ENCODE measurements at places on chromosomes 3 and 15.

- no peak for DNase-seq
Observed at GRCh38 chr15:58549785-58550074, 117.9 kb downstream of the LIPC start.

DNA sequence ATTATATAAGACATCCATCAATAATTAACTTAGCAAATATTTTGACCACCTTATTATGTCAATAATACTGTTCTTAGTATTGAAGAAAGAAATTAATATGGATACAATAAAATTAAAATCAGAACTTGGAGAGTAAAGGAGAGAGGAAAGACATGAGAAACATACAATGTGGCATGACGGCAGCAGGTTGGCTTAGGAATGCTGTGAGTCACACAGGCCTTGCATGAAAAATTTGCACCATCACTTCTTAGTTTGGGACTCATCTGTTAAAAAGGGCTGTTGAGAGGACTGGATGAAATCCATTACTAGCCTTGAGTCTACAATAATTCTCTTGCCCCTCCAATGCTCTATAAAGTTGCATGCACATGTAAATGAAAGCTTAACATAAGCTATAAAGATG lies 880.8 kb downstream of the ROBO1 start:
- DNase-seq = no peak

- DNase-seq = no peak
Observed at GRCh38 chr3:115602194-115602593, 21.1 kb upstream of the GAP43 start.

DNA sequence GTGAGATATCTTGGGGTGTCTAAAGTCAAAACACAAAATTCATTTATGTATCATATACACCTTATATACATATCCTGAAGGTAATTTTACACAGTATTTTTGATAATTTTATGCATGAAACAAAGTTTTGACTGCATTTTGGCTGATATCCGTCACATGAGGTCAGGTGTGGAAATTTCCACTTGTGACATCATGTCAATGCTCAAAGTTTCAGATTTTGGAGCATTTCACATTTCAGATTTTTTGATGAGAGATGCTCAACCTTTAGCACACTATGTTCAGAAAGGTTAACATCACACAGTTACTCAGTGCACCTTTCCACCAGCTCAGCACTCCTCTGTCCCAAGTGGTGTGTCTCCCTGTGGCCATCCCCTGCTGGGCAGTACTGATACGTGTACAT lies 37.7 kb upstream of the CPB1 start:
- DNase-seq = no peak

DNA sequence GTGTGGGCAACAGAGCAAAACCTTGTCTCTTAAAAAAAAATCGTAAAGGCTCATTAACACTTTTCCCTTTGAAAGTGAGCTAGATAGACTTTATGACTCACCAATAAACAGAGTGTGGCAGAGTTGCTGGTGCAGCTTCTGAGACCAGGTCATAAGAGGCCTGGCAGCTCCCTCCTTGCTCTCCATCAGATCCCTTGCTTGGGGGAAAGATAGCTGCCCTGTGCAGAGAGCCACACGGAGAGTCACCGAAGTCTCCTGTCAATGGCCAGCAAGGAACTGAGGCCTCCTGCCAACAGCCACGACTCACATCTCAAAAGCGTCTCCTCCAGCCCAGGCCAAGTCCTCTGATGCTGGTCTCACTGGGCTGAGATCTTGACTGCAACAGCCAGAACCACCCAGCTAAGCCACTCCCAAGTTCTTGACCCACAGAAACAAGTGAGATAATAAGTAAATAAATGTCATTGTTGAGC lies 8.7 kb upstream of the GP9 start:
- no peak for DNase-seq

GRCh38 chr3:176513604-176514003 lies 683.7 kb downstream of the TBL1XR1 start:
- no peak for DNase-seq

- DNase-seq = no peak
Observed at GRCh38 chr15:62482785-62483429, 317.8 kb upstream of the C2CD4B start.

DNA sequence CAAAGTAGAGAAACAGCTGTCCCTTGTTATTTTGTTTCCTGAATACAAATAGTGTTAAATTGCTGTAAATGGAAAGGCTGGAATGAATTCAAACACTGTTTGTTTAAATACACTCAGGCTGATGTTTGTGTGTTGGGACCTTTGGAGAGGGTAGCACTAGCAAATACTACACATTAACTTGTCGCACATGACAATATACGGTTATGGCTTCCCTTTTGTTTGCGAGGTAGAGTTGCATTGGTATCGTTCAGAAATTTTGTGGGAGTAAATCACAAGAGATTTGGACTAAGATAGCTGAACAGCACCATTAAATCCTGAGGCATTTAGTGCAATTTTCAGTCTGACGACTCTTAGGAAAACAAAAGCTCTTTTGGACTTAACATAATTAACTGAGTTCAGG lies 213.0 kb upstream of the ROBO2 start:
- peak; percentile 62 for DNase-seq

DNA sequence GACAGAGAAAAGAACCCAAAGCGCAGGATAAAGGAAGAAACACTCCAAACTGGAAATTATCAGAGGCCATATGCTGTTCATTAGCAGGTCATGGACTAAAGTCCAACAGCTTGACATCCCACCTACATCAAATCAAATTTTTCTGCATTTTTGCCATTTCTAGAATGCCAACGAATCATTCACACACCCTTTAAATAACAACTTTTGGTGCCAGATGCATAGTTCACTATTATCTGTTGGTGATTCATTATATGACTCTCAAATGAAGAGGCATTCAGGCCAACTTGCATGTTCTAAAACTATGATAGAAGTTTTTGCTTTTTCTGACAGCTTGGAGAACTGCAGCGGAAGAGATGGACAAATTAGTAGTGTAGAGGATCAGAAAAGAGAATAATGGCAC lies 529.8 kb upstream of the NAALADL2 start:
- DNase-seq = no peak

GRCh38 chr3:48474619-48475018 lies 28.1 kb downstream of the ATRIP start:
- no peak for DNase-seq

Measured in NCI-H2081 treated with DMSO at 0.1 percent for 48 hours (cell line).